NCI-H526 treated with DMSO at 0.1 percent for 48 hours (cell line): ENCODE measurements at places on chromosomes 4 and X.

GRCh38 chr4:965766-966134 is 7.6 kb downstream of the DGKQ start:
- DNase-seq = no peak

DNA sequence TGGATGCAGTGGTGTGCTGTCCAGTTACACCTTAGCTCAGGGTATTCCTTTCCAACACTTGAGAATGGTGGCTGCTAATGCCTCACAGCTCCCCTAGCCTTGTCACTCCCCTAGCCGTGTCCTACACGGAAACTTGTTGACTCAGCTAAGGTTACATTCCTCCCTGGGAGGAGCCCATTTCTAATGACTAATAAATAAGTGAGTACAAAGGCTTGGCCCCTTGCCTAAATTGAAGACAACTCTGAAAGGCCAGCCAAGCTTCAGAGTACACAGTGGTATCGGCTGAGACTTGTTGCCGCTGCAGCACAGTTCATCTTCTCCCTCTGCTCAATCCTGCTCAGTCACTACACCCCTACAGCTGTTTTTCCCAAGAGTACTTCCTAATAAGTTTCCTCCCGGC is 21.2 kb upstream of the SLC25A31 start:
- no peak for DNase-seq

GRCh38 chrX:40467454-40467853 is 113.3 kb upstream of the ATP6AP2 start:
- no peak for DNase-seq

- DNase-seq = no peak
Observed at GRCh38 chr4:164894702-164895101, 17.7 kb downstream of the APELA start.

DNA sequence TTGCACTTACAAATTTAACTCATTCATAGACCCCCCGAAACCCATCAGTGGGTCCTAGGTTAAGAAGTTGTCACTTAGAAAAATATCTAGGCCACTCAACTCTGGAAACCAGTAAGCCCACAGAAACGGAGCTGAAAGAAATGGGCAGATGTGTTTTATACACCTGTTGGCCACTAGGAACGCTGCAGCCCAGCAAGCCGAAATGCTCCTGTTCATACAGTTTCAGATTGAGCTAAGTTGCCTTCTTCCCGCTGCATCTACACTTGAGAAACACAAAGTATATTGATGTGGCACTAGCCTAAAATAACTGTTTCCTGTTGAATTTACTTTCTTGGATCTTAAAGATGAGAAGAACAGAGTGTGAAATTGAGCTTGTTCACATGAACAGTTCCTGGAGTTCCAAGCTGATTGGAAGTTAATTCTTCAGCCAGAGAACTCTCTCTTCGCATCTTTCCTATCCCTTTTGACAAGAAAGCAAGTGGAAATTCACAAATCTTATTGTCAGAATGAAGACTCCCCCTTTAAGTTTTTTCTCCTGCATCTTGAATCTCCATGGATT is 174.1 kb downstream of the RBMX2 start:
- peak; percentile 21 for DNase-seq

- DNase-seq = no peak
Observed at GRCh38 chr4:78197947-78198346, 140.8 kb downstream of the FRAS1 start.

GRCh38 chr4:74317616-74318246 is 9.5 kb downstream of the EPGN start:
- no peak for DNase-seq

DNA sequence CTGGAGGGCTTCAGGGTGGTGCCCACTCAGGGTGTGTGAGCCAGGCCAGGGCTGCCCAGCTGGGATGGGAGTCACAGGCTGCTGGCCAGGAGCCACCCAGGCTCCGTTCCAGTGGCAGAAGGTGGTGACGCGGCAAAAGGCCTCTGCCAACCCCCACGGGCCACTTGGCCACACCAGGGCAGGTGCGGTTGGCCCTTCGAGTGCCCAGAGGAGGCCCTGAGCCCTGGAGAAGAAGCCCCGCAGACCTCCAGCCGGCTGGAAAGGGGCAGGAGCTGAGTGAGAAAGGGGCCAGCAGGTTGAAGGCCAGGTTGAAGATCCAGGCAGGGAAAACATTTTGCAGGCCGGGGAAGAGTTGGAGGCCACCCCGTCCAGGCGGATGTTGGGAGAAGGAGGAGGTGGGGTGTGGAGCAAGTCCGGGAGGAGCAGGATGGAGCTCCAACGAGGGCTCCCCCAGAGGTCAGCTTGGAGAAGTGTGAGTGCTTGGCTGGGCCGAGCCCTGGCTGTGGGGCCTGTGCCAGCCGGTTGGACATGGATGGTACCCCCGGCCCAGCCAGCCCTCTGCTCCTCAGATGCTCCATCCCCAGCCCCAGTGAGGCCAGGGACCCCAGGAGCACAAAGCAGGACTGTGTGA is 2.8 kb upstream of the CPLX1 start:
- no peak for DNase-seq

DNA sequence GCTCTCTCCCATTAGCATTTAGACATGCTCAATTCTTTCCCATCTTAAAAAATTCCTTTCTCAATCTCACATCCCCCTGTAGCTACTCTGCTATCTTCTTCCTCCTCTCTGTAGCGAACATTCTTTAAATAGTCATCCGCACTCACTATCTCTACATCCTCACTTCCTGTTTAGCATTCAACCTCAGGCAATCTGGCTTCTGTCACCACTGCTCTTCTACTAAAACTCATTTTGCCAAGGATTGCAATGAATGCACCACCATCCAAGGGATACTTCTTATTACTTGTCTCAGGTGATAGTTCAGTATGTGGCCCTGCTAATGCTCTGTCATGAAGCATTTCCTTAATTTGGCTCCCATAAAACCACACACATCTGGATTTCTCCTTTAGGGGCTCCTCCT is 10.9 kb upstream of the TET2 start:
- DNase-seq = no peak

- no peak for DNase-seq
Observed at GRCh38 chrX:110036162-110037033, 33.5 kb downstream of the TMEM164 start.

DNA sequence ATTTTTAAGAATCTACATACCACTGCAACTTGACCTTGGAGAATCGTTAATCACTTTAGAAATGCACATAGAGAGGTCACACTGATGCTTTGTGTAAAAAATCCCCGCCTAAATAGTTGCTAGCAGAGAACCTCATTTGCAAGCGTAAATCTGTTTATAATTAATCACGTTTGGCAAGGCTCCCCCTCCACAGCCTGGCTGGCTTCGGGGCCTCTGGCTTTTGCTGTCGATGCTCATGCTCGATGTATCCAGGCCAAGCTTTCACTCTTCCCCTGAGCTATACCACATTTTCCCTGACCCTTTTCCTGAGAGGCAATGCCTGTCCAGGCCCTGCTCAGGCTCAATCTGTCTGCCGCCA is 23.4 kb downstream of the CYTL1 start:
- no peak for DNase-seq

DNA sequence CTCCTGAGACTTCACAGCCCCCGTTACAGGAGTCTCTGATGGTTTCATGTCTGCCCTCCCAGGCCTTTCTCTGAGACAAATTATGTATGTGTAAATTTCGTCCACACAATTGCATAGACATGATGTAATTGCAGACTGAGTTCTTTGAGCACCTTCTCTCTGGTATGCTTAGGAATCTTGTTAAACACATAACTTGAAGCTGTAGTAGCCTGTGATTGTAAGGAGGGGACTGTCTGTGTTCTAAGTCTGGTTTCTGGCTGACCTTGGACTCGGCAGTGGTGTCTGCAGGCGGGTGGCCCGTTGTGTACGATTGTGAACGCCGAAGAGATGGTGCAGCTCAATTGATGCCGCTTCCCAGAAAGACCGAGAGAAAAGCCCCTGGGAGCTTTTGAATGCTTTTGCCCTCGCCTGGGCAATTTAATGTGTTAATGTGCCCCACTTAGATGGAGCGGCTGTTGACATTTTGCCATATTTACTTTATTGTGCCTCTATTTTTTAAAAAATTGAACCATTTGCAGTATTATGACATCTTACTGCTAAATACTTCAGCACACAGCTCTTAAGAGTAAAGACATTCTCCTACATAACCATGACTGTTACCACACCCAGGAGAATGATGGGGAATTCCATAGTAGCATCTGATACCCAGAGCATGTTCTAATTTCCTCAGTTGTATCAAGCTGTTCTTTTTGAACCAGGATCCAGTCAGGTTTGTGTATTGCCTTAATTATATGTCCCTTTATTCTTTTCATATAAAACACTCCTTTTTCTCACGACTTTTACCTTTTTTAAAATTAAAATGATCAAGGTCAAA is 58.4 kb upstream of the TADA2B start:
- DNase-seq = no peak

DNA sequence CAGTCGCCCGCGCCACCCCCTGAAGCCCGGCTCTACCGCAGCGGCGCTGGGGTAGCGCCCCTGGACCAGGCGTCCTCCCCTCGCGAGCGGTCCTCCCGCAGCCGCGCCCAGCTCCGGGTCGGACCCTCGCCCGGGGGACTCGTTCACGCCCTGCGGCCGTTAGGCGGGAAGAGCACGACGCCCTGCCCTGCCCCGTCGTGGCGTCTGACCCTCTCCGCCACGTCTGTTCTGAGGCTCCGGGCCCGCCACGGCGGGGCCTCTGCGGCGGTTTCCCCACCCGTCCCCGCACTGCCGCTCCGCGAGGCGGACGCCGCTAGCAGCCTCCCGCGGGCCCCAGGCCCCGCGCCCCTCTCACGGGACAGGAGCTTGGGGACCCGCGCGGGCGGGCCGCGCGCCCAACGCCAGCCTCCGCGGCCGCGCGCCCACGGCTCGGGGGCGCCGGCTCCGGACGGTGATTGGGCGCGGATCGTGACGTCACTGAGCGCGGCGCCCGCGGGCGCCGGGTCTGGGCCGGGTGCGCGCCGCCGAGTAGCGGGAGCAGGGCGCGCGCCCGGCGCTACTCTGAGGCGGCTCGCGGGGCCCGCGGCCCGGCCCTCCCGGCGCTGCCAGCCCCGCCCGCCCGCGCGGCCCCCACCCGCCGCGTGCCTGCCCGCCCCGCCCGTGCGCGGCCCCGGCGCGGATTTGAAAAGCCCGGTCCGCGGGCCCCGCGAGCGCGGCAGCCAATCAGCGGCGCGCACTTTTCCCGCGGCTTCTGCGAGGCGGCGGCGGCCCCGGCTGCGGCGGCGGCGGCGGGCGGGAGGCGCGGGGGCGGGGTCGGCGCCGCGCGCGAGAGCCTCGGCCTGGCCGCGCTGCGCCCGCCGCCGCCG is at the start of gene NSD2:
NSD2 (plus strand) TSS at position 816 of the 866 bp plus-strand sequence. CDS start 29,262 bp downstream, outside the sequence.
- peak; percentile 83 for DNase-seq

- no peak for DNase-seq
Observed at GRCh38 chrX:46117234-46117633, 428.0 kb downstream of the ZNF674 start.

DNA sequence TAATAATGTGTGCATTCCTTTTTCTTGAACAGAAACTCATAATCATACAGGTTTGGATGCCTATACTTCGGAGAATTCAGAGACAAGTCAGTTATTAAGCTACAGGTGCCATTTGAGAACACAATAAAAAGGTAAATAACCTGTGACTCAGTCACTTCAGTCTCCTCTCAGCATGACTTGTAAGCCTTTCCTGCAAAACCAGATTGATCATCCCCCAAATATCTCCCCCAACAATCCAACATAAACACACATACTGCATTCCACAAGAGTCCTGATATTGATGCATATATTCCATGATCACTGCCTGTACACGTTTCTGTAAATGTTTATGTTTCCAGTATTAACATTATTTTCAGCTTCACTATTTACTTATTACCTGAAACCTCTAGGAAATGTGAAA is 110.8 kb downstream of the PWWP3B start:
- no peak for DNase-seq

DNA sequence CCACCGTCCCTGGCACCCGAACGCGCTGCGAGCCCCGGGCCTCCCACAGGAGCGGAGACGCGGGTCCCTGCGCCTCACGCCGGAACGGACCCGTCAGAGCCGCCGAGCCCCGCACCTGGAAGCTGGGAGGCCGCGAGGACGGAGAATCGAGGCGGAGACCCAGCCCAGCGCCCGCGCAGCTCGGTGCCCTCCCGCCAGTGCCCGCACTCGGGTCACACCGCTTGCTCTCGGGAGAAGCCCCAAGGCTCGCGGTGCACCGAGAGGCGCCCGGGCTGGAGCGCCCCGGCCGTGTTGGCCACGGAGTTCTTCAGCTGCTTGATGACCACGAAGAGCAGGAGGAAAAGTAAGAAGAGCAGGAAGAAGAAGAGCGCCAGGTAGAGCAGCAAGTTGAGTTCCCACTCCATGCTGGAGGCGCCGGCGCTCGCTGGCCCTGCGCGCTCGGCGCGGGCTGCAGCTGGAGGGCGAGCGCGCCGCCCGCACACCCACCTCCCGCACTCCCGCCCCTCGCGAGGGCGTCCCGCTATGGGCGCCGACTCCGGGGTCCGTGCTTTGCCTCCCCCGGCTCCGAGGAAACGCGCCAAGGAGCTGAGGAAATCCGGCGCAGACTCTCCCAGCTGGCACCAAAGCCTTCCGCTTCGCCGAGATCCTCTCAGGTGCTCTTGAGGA is at the start of gene SMIM43:
SMIM43 (minus strand) TSS at position 463 of the 666 bp plus-strand sequence; CDS start at position 404, 59 bp downstream.
- DNase-seq = no peak

DNA sequence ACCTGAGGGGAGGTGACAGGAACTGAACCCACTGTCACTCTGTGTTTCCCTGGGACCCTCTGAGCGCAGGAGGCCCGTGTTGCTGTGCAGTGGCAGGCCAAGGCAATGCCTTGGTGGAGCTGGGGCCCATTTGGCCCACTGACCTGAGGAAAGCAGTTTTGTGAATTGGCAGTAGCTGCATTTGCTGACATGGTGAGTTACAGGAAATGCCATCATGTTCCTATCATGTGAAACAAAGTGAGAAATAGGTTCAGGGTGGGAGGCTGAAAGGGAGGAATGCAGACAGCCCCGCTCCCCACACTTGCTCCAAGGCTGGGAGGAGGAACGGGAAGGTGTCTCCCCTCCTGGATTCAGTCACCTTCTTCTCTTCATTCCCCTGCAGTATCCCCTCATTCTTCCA is 146.1 kb downstream of the PTTG2 start:
- no peak for DNase-seq

- no peak for DNase-seq
Observed at GRCh38 chr4:7002336-7002735, 40.8 kb upstream of the TADA2B start.

- no peak for DNase-seq
Observed at GRCh38 chr4:158015241-158015640, 157.6 kb downstream of the GASK1B start.

DNA sequence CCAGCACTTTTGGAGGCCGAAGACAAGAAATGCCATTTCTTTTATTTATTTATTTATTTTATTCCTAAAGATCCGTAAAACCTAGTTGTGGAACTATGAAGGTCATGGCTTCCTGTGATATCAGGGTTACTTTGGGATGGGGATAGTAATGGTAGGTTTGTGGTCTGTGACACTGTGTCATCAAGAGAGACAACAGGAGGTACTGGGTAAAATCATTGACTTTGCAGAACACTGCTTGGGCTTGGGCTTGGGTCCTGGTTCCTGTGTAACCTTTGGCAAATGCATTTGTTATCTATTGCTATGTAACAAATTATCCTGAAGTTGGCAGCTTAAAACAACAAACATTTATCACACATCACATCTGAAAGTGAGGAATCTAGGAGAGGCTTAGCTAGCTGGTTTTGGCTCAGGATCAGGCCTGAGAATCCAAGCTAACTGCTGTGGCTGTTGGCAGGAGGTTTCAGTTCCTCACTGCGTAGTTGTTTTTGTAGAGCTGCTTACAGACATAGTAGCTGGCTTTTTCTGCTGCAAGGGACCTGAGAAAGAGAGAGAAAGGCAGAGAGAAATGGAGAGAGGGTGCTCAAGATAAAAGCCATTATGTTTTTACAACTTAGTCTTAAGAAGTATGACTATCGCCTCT is 576.4 kb upstream of the SLIT2 start:
- no peak for DNase-seq

- DNase-seq = no peak
Observed at GRCh38 chr4:10140866-10141759, 24.5 kb upstream of the WDR1 start.
